Left kidney (tissue), 8 donors: ENCODE measurements at places on chromosomes 16 and 17.

DNA sequence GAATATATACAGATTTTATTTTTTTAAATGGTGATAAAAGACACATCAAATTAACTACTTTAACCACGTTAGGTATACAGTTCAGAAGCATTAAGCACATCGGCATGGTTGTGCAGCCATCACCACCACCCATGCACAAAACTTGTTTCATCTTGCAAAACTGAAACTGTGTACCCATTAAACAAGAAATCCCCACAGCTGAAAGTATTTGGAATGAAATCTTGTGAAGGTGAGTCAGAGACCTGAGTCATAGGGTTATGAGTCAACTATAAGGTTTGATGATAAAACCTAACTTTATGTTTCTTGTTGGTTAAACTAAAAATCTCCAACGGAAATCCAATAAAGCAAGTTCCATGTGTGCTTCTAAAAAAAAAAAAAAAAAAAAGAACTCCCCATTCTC lies 561.6 kb upstream of the PSMD7 start:
- DNase-seq = no peak

- no peak for DNase-seq
These were observed 4.9 kb upstream of the ACTG1 start for GRCh38 chr17:81517339-81518112.

- no peak for DNase-seq
These were observed 40.6 kb upstream of the CPNE2 start for GRCh38 chr16:57051696-57052228.

- peak; percentile 57 for DNase-seq
These were observed 10.4 kb upstream of the WFDC1 start for GRCh38 chr16:84284154-84284722.

- DNase-seq = no peak
These were observed 60.0 kb upstream of the CHMP6 start for GRCh38 chr17:80931421-80932265.

DNA sequence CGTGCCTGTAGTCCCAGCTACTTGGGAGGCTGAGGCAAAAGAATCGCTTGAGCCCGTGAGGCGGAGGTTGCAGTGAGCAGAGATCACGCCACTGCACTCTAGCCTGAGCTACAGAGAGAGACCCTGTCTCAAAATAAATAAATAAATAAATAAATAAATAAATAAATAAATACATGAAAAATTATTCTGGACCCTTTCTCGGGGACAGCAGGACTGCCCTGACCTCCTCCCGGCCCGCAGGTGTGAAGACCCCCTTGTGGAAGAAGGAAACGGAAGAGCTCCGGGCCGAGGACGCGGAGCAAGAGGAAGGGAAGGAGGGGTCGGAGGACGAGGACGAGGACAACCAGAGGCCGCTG lies 3.1 kb downstream of the C17orf50 start:
- DNase-seq = no peak

- DNase-seq = no peak
These were observed 11.4 kb downstream of the HSD3B7 start for GRCh38 chr16:30996324-30996984.

GRCh38 chr17:75433218-75433783 lies 23.1 kb upstream of the TMEM94 start:
- DNase-seq = no peak

DNA sequence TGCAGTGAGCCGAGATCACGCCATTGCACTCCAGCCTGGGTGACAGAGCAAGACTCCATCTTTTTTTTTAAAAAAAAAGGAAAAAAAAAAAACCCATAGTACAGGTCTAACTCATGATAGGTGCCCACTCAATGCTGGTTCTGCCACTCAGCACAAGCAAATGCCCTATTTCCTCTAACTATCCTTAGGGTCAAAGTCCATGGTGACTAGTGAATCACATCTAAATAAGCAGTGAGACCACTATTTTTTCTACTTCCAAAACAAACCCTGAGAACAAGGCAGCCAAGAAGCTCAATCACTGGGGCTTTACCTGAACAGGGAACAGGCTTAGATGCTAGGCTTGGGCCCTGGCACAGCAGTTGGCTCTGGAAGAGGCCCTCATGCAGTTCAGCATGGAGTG lies 3.4 kb downstream of the BLTP2 start:
- no peak for DNase-seq

DNA sequence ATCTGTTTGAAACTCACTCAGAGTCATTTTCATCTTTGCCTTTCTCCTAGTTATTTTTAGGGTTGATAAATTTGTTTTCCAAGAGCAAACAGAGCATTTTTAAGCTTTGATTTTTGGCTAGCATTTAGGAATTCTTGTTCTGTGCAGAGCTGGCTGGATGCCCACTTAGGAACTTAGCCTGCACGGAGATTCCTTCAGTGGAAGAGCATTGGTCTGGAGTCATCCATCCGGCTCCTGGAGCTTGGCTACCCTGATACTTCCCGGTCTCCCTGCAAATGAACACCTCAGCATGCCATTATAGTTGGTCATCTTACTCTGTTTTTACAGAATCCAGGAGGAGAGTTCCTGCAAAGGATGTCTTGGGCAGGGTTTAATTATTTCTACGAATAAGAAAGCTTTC lies 57.1 kb downstream of the SPECC1 start:
- no peak for DNase-seq

DNA sequence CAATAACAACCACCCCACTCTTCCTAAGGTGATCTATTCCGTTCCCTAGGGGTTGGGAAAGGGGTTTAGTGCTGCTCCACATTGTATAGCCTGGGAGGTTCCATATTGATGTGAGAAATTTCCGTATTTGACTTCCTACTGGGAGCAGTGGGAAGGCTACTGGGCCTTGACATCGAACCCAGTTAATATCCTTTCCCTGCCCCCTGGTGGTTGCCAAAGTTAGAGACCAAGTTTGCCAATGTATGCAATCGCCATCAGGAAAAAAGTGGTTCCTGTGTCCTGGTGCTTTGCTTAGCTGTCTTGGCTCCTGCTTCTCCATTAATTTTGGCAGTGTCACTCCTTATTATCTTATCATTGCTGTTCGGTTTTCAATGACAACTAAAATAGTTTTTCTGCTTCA lies 914.9 kb downstream of the KCNJ2 start:
- DNase-seq = no peak

GRCh38 chr17:19720631-19721426 lies 4.4 kb upstream of the SLC47A2 start:
- DNase-seq = peak; percentile 64

GRCh38 chr17:33948309-33948708 lies 306.8 kb upstream of the CCL2 start:
- DNase-seq = no peak

DNA sequence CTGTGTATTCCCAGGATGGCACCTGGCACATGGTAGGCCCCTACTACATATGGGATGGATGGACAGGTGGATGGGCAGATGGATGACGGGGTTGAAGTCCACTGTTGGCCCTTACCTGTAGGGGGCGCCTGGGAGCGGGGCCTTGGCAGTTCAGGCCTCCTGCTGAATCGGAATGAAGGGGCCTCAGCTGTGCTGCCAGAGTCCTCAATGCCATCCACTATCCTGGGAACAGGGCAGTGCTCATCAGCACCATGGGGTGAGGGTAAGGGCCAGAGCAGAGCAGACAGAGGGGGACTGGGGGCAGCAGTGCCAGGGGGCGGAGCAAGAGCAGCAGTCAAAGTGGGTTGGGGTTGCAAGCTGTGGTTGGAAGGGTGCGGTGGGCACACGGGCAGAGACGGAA lies 8.3 kb upstream of the RAB5C start:
- DNase-seq = no peak

DNA sequence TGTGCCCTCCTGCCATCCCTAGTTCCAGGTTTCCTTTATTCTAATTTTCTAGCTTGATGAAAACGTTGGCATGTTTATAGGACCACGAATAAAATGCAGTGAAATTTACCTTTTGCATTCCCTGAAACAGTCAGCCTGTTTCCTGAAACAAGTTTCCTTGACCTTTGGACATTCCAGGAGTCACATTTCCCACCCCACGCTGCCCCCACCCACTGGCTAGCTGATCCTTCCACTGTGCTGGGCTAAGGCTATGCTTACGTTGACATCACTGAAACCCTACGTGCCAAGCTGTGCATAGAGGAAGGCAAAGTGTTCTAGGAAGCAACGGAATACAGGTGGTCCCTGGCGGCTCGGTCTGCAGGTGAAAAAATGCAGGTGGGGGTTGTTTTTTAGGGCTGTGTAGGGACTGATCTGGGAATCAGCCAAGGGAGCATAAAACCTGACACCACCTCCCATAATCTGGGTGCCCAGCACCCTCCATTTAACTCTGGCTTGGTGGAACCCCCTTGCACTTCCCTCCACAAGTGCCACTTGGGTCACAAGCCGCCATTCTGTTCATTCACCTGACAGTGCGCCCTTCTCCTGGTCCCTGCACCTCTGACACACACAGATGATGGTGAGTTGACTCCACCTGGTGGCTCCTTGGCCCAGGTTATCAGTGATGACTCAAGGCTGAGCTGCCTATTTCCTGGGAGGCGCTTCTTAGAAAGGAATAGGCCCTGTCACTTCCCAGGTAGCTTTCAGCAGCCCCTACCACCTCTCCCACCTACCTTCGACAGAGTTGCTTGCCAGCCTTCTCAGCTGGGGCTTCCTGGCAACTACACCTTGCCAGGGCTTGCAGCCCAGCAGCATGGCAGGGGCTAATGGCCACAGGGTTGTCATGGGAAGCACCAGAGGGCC lies 83.7 kb downstream of the N4BP1 start:
- DNase-seq = no peak

- no peak for DNase-seq
These were observed 10.2 kb upstream of the UBE2I start for GRCh38 chr16:1299012-1299867.

DNA sequence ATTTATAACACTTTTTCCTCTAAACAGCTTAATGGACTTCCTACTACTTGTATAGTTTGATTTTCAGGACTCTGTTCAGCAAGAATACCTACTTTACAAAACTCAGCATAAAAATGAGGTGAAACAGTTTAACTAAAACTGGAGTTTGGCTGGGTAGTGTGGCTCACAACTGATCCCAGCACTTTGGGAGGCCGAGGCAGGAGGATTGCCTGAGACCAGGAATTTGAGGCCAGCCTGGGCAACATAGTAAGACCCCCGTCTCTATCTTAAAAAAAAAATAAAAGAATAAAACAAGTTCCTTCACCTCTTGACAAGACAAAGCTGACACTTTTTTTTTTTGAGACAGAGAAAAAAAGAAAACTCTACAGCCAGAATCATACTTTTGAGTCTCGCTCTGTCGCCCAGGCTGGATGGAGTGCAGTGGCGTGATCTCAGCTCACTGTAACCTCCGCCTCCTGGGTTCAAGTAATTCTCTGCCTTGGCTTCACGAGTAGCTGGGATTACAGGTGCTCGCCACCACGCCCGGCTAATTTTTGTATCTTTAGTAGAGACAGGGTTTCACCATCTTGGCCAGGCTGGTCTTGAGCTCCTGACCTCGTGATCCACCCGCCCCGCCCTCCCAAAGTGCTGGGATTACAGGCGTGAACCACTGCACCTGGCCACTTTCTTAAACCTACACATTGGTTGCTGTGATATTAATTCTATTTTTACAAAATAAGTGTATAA lies 2.6 kb downstream of the PDF start:
- DNase-seq = no peak

- DNase-seq = no peak
These were observed 644.1 kb downstream of the KCNJ2 start for GRCh38 chr17:70813355-70813930.

DNA sequence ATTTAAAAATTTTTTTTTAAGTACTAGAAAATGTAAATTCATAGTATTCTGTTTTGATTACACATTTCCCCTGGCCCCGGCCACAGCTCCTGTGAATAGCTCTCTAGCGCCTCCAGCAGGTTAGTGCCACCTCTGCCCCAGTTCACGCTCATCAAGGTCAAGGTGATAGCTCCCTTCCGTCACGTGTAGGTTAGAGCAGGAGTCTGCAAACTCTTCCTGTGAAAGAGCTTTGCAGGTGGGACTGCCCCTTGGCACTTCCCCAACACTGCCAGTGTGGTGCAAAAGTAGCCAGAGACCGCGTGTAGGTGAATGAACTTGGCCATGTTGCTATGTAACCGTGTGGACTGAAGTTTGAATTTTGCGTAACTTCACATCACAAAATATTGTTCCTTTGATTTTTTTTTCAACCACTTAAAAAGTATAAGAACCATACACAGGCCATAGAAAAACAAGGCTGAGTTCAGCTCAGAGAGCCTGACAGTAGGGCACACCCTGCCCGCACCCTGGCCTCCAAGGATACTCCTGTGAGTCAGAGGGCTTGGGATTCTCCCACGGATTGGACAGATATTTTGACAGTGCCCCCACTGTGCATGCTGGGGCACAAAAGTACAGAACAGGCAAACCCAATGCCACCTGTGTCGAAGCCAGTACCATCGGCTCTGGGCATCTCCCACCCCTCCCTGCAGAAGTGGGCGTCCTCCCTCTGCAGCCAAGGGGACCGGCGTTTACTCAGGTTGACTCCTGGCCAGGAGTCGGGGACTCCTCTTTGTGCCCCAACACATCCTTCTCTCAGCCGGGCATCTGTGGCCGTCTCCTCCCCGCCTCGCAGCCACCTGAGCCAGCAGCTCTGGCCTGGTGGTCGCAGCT lies 92.0 kb upstream of the CHMP6 start:
- no peak for DNase-seq

GRCh38 chr16:9119795-9120194 lies 28.4 kb downstream of the HAPSTR1 start:
- DNase-seq = no peak

- no peak for DNase-seq
These were observed 279.8 kb upstream of the SALL1 start for GRCh38 chr16:51430716-51431369.

DNA sequence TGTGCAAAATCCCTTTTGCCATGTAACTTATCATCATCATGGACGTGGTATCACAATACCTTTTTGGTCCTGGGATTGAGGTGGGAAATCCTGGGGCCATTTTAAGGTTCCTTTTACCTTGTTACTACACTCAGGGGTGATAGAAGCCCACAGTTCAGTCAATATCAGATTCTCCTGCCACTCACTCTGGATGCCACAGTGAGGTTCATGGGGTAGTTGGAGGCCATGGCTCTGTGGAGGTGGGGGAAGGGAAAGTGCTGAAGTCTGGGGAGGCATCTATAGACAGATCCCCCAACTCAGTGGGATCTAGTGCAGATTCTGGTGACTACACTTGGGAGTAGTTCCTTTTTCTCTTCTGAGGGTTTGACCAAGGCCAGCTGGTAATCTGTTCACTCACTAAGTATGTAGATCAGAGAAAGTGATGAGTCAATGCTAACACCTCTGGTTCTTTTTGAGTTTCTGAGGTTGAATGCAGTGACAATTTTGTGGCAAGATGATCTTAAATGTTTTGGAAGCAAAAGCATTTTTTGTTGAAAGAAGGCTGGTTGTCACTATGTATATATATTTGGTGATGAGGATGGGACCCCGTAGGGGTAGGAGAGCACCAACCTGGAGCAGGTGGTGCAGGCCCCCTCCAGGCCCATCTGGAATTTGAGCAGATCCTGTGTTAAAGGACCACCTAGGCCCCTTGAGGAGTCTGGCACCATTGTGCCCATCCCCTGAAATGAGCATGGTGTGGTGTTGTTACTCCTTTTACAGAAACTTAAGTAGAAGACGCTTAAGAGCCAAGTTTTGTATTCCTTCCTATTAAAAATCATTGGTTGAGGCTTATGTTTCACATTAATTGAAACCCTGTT lies 18.8 kb upstream of the IRF8 start:
- DNase-seq = no peak

GRCh38 chr17:39196241-39196807 lies 1.1 kb downstream of the CACNB1 start:
- DNase-seq = no peak
